K562 (cell line): ENCODE measurements at places on chromosomes 13 and 19.

DNA sequence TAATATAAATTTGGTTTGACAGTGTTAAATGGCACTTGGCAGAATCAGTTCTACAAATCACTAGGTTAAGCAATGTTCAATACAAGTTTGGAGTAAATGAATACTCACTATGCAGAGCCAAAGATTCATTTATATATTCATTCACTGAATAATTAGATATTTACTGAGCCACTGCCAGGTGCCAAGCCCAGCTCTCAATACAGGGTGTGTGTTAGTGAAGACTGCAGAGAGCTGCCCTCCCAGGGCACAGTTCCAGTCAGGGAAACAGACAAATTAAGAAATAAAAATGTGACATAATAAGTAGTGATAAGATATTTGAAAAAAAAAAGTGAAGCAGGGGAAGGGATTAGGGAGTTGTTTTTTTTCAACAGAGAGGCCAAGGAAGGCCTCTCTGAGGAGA lies 411.7 kb downstream of the KCNRG start:
- no peak for DNase-seq

DNA sequence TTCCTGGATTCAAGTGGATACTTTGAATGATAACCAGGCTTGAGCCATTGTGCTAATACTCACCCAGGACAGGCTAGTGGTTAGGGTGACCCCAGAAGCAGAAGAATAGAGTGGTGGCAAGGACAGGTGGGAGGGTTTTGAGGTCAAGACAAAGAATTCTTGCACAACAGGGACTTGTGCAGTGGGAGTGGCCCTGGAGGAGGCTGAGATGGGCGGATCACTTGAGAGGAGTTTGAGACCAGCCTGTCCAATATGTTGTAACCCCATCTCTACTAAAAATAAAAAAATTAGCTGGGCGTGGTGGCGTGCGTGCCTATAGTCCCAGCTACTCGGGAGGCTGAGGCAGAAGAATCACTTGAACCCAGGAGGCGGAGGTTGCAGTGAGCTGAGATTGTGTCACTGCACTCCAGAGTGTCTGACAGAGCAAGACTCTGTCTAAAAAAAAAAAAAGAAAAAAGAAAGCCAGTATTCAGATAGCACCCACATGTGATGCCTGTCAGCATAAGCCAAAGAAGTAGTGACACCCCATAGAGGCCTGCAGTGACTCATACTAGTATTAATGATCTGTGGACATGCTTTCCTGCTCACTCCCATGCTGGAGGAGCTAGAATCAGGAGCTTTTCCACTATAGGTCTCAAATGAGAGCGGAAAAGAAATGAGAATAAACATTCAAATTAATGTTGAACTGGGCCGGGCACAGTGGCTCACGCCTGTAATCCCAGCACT lies 78.7 kb downstream of the RNF17 start:
- no peak for DNase-seq

DNA sequence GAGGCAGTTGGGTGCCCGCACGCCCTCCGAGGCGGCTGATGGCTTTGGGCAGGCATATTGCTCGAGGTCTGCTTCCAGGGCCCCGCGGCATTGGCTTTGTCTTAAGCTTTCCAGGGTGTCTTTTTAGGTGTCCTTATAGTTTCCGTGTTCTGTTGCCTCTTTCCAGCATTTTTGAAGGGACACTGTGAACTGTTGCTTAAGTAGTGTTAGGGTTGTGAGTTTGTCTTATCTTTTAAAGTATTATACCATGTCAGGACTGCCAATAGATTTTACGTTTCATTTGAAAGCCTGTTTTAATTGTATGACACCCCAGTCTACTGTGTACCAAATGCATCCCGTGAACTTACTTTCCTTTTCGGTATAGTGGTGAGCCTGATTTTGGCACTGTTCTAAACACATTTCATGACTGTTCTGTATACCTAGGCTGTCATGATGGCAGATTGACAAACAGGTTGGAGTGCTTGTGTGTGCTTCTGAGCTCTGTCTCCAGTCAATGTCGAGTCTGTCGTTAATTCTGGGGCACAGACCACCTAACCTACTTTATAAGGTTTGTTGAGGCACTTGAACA lies 656 bp downstream of the PCCA start:
- DNase-seq = no peak

DNA sequence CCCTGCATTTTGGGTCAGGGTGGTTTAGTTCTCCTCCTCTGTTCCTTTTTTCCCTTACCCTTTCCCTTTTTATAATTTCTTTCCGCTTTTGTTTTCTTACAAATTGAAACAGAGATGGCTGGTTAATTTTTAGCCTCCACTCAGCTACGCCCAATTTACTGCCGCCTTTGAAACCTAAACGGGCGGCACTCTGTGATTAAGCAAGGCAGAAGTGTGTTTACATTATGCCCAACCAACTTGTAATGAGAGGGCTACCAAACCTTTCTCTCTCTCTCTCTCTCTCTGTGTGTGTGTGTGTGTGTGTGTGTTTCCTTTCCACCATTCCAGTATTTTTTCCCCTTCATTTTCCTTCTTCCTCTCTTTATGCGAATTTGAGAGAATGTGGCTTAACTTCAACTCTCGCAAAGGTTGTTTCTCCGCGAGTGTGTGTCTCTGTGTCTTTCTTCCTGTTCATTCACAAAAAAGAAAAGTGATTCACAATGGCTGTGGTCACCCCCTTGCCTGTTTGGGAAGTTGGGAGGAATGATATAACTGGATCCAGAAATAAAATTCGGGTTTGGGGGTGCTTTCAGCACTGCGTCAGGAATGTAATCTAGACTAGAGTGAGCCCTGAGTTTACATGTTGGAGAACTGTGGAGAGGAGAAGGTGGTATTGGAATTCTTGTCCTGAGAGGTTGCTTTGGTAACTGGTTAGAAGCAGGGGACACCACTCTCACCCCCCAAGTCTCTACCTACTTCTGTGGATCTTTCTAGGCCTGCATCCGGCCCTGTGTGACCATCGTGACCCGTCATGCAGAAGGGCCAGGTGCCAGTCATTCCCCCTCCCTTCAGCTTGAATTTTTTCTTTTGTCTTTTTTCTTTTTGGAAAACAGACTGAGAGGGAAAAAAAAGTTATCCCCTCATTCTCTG lies 31.4 kb downstream of the NFIX start:
- no peak for DNase-seq

DNA sequence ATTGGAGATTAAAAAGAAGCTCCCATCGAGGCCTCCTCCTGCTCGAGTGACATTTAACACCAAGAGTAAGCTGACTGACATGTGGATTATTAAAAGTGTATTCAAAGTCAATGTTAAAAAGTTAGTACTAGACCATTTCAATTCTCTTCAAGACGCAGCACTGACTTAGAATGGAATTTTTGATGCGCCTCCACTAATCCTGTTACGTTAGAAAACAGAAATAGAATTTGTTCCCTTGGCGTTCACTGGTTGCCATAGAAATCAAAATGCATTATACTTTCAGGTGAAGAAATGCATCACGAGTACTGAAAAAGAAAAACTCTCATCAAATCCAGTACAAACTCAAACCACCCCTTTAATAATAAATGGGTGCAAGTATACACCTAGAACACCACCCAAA lies 42.2 kb downstream of the BRD4 start:
- no peak for DNase-seq

GRCh38 chr13:109785892-109786450 lies 412 bp downstream of the IRS2 start:
- DNase-seq = peak; percentile 49

DNA sequence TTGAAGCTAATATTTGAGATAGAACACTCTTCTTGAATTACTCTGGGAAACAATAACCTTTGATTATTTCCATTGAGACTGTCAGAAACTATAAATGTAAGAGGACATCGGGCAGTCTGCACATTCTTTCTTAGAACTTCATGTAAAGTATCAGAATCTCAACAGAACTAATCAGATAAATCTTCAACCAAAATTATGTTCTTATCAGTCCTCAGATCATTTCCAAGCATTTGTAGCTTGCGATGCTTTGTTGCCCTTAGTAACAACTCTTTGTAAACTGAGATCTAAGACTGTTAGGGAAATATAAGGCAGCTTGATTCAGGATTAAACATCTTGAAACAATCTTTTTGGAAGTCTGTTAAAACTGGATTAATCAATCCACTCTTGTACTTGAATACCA lies 70.3 kb downstream of the FNDC3A start:
- DNase-seq = no peak

DNA sequence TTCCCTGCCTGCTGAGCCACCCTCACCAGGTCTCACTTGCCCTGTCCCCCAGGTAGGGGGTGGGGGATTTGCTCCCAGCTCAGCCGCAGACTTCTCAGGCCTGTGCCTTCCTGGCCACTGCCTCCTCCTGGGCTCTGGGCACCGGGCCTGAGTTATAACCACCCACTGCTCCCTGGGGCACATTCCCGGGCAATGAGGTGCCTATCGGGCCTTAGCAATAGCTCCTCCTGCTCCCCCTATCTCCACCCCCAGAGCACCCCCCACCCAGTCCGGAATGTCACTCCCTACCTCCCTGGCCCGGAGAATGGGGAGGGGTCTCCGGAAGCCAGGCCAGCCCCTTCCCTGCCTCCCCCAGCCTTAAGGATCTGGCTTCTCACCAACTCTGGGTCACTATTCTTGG lies at the start of gene KLK5:
TSS of gene KLK5 (minus strand) at position 129 of the 400 bp plus-strand sequence. CDS start 381 bp downstream, outside the sequence.
- no peak for DNase-seq

- DNase-seq = no peak
These were observed 87.7 kb downstream of the SGCG start for GRCh38 chr13:23268441-23268840.

- peak; percentile 59 for DNase-seq
These were observed 22.1 kb downstream of the MYO9B start for GRCh38 chr19:17097593-17098126.

- DNase-seq = no peak
These were observed 88.4 kb downstream of the USP12 start for GRCh38 chr13:27083183-27083582.

- DNase-seq = no peak
These were observed 361.0 kb downstream of the FGF14 start for GRCh38 chr13:102040812-102041211.

DNA sequence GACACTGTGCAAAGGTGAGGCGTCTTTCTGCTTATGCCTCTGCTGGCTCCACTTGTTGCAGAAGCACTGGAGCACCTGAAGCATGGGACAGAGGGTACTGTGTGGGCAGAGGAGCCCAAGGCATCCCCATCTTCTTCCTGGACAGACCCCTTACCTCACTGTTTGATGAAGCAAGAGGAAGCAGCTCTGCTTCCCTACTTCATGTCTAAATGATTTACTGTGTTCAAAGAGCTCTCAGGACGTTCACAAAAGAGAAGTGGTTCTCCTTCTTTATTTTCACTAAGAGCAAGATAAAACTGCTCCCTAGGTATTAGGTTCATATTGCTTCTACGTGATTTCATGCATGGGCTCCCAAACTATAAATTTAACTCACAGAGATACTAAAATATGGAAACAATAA lies 1635.4 kb upstream of the SLC10A2 start:
- DNase-seq = no peak

GRCh38 chr19:17220207-17220758 lies 5.1 kb downstream of the USE1 start:
- DNase-seq = peak; percentile 69

DNA sequence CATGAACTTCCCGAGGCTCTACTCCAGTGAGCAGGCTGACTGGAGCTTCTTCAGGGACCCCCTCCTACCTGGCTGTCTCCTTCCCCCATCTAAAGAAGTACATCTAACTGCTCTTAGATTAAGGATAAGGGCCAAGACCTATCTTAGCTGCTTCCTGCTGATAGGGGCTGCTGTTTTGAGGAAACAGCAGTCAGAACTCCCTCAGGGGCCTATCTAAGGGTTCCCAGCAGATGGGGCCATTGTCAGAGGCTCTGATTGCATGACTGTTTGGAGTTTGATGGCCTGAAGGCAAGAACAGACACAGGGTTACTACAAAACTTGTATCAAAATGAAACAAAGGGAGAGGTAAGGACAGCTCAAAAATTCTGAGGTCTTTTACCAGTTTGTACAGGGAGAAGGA lies 2636.9 kb upstream of the PCDH20 start:
- DNase-seq = no peak

DNA sequence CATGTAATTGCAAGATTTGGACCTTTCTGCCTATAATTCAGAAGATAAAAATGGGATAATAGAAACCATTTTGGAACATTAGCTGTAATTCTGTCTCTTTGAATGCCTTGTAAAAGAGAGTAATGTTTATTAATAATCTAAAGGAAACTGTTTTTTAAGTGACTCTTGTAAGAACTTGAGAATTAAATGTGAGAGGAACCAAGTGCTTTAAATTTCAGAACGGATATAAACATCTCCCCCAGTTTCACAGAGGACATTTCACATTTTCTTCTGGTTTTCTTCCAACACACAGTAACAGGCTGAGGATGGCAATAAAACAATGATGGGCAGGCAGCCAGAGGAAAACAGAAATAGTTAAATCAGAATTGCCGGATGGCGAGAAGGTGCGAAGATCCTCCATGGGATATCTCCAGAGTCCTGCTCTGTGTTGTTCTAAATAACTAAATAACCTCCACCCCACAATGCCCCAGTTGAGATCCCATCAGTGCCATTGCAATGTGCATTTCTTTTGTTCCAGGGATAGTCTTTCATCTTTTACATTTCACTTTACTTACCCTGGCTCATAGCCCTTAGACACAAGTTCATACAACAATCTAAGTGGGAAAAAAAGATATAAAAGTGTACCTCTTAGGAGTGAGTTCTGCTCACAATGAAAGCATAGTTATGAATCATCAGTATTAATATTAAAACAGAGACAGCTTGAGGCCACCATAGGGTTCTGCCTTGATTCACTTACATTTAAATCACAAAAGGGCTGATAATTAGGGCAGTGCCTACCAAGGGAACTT lies 73.3 kb downstream of the TNFRSF19 start:
- no peak for DNase-seq

- DNase-seq = no peak
These were observed 521.0 kb downstream of the SUCLA2 start for GRCh38 chr13:47480121-47480520.

DNA sequence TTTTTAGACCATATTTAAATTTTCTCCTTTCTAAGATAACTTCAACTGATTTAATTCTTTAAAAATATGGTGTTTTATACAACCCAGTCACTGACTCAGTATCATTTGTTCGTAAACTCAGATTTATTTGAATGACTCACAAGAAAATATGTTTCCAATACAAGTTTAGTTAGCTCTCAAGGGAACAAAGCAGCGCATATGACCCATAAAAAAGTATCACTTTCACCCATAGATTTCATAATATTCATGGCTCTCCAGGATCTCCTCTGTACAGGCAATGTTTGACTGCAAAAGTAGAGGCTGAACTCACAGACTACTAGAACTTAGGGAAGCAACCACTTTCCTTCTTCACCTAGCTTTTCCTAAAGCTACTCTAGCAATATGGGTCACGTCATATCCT lies 405.6 kb upstream of the PCDH9 start:
- DNase-seq = no peak

GRCh38 chr13:50685491-50685890 lies 158.0 kb downstream of the DLEU7 start:
- no peak for DNase-seq

- no peak for DNase-seq
These were observed 168.5 kb upstream of the OBI1 start for GRCh38 chr13:78827471-78827870.

- no peak for DNase-seq
These were observed 40.1 kb downstream of the LTBP4 start for GRCh38 chr19:40641281-40641680.

- no peak for DNase-seq
These were observed 463.7 kb upstream of the SLITRK5 start for GRCh38 chr13:87207280-87208003.

- no peak for DNase-seq
These were observed 262.7 kb upstream of the KLHL1 start for GRCh38 chr13:70370924-70371323.

GRCh38 chr13:76823969-76824368 lies 62.2 kb downstream of the KCTD12 start:
- no peak for DNase-seq

- no peak for DNase-seq
These were observed 27.6 kb downstream of the DHX34 start for GRCh38 chr19:47376589-47377144.
